ENCODE measurements at places on chromosomes 1 and 21. TPM values are rescaled to one million over a fixed set of nuclear protein-coding genes. Genes with fewer than 3 reads are reported as not detected.

DNA sequence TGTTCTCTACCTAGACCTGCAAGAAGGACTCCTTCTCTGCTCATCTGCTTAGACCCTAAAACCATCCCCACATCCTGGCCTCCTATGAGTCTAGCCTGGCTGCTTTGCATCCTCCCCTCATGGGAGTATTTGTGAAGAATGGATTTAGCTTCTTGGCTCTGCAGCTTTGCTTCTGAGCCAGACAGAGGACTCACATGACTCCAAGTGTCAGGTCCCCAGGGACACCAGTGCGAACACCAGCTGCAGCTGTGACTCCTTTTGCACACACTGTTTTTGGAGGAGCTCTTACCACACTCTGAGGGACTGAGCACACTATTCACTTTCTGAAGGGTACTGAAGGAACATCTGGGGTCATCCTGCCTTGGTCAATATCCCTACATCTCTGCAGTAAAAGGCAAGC is 131.8 kb upstream of the SGIP1 start:
- no peak for DNase-seq

DNA sequence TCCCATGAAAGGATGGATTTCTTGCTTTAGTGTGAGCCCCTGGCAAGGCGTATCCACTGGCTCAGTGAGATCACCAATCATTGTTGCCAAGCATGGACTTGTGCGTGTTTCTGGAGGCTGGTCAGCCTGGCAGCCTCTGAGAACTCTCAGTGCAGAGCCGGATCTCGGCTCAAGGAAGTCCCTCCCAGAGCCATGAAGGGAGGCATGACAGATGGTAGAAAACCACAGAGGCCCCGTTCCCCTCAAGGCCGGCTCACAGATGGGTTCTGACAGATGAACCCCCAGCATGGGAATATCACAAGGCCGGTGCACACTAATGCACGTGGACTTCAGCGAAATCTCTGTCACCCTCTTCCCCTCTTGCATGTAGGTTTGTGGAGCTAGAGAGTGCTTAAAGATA is 290.5 kb downstream of the AJAP1 start:
- no peak for DNase-seq

DNA sequence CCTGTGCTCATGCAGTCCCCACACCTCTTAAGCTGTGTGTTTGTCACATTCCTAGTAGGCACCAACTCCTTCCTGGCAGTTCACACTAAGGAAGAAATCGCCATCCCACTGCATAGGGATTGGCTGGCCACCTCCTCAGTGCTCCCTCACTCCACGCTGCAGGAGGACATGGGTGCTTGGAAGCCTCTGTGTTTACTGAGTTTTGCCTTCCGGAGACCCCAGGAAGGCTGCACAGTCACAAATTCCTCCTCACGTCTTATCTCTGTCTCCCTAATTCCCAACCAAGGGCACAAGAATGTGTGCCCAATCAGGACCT is 93.8 kb upstream of the GALNT2 start:
- DNase-seq: no peak

DNA sequence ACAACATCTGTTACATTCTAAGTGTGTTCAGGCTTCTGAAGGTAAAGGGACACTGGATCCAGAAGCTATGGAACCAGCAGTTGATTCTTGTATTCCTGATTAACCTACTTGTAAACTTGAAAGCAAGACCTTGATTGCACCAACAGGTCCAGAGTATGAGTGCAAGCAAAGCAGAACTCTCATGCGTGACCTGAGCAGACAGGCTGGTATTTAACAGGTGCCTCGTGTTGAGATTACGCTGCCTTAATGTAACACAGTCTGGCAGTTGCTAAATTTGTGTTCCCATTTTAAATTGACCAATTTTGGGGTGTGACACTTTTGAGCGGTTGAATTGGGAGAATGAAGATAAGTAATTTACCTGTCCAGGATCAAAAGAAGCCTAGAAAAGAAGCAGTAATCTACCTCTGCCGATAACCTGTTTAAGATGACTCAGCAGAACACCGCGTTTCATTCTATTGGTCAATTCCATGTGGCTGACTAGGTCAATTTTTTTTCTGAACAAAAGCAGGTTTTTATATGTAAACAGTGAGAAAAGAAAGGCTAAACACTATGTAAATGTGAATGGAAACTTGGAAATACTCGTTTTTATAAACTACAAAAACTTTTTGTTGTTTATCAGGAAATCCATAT is 147.6 kb downstream of the DYRK1A start:
- DNase-seq: no peak

- DNase-seq: no peak
Observed at GRCh38 chr1:244732851-244733450, 80.0 kb downstream of the DESI2 start.

- DNase-seq: no peak
Observed at GRCh38 chr21:33155005-33155404, 74.7 kb upstream of the IFNAR2 start.

The KMO gene
- total RNA-seq: not detected

- no peak for DNase-seq
Observed at GRCh38 chr1:171940368-171940767, 99.1 kb downstream of the DNM3 start.

DNA sequence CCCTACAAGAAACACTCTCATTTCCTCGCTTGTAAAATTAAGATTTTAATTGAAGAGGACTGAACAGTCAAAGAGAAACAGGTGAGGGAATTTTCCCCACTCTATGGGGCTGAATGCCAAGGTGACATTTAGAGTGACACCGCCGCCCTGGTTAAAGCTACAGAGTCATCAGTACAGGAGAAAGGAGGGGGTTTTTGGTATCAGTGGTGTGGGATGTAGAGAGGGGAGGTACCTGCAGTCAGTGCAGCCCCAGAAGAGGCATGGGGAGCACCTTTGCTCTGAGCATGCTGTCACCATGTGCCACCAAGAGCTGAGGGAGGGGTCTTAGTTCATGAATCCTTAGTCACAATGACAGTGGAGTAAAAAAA is 2.8 kb downstream of the DIRAS3 start:
- DNase-seq: no peak
